ENCODE measurements at places on chromosomes 12 and 14.
A peak's percentile ranks its signal among the peaks of the same experiment; 100 is the strongest.

DNA sequence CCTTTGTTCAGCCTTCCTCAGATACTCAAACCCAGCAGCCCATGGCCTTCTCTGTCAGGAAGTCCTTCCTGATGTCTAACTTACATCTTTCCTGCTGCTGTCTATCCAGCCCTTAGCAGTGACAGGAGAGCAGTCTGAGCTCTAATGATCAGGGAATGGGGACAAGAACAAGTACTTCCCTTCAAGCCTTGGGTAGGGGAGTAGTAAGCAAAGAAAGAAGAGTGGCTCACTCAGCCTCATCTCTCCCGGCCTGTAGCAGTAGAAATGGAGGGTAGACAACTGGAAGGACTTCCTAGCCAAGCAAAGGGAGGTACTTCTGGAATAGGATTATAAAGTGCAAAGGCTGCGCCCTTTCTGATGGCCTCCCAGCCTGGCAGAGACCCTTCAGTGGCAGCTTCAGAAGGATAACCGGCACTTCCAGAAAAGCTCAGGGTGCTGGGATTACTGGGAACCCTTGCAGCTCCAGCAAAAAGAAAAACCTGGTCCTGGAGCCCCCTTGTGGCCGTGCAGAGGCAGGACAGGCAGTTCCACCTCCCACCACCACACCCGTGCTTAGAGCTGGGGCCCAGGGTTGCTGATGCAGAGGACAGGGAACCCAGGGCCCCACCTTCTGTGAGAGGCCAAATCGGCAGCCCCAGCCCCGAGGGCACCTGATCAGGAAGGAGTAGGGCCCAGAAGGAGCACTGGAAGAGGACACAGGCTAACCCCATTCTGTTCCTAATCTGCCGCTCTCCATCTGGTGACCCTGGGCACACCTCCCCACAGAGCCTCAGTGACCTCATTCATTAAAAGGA, 12.4 kb upstream of the SMUG1 start:
- no peak for DNase-seq

- DNase-seq, result no peak
Measured at GRCh38 chr12:54142114-54142475, 46.7 kb downstream of the SMUG1 start.

GRCh38 chr14:91336093-91336450, 81.5 kb downstream of the CCDC88C start:
- DNase-seq, result no peak

DNA sequence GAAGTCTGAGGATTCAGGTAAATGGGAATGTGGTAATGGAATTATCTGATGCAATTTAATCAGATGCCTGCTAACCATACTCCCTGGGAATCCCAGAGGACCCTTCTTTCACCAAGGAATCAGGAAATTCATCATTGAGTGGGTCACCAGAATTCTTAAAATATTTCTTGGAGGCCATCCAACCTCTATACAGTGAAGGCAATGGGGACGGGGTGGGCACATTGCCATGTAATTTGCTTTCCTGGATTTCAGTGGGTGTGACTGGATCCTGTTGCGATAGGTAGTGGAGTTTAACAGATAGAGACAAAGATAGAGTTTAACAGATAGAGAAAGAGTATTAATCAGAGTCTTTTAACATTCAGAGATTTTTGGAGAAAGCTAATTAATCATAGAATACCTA, 394.4 kb downstream of the DAD1 start:
- no peak for DNase-seq

DNA sequence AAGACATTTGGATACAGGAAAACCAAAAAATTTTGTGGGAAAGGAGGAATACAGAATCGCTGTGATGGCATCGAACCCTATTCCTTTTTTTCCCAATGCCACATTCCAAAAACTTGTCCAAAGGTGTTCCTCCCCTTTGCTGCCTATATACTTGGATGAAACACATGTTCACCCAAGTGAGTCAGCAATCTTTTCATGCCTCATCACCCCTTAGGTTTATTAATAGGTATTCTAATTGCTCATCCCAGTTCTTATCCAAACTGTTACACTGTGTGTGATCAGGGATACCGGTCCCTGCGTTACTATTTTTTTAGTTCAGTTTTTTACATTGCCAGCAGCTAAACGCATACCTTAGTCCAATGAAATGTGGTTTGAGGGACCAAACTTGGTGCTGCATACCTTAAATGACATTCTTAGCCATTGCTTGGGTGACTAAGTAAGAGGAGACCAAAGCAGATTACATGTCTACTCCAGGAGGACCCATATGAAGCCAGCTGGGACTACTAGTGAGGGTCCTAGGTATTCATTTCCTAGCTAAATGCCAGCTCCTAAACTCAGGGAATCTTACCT, 20.6 kb upstream of the ST8SIA1 start:
- no peak for DNase-seq

- DNase-seq, result peak; percentile 71
Measured at GRCh38 chr12:131912518-131913274, 16.4 kb upstream of the PUS1 start.

All from upper lobe of left lung (tissue), 6 donors.